H4 (cell line): ENCODE measurements at places on chromosomes 1 and 21. TPM values are rescaled to one million over a fixed set of nuclear protein-coding genes. Genes with fewer than 3 reads are reported as not detected.

Gene FOXO6
- total RNA-seq, result 0.35 and 0.45 TPM in 2 replicates

- DNase-seq, result no peak
Measured at GRCh38 chr1:231376875-231377549, 38.9 kb downstream of the SPRTN start.

Gene CHIA
- total RNA-seq, result not detected in 2 replicates

Gene ANKRD35
- total RNA-seq, result not detected in 2 replicates

DNA sequence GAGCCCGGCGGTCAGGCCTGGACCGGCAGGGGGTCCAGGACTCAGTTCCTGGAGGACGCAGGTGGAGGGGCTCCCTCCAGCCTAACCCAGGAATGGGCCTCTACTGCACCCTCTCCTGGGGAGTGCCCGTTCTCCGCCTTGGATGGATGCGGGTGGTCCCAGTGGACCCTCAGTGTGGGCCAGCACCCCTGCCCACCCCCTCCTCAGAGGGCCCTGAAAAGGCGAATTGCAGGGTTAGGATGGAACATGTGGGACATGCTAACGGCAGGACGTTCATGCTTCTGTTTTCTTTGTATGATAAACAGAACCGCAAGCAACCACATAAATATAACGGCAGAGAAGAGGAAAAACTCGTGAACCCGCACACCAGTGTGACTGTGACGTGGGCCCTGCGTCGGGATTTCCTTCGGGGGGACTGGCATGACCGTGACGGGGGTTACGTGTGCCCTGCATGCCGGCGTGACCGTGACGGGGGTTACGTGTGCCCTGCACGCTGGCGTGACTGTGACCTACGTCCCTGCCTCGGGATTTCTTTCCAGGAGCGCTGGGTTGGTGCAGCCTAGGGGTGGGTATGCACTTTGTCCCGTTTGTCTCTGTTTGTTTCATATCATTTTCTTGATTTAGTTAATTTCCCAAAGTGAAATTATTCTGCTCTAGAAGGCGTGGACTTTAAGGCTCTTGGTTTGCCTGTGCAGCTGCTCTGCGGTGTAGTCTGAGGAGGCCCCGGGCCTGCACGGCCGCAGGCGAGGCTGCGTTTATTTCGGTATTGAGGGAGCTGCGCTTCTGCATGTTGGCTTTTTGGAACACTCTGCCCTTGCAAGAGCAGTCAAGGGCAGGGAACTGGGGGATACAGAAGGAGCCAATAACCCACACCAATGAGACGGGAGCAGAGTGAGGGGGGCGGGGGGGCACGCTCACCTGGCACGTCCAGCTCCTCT is 3.1 kb downstream of the FTCD start:
- DNase-seq, result no peak

Gene NBPF4
- total RNA-seq, result not detected in 2 replicates

Gene CCDC181
- total RNA-seq, result 1.1 and 1.7 TPM in 2 replicates

DNA sequence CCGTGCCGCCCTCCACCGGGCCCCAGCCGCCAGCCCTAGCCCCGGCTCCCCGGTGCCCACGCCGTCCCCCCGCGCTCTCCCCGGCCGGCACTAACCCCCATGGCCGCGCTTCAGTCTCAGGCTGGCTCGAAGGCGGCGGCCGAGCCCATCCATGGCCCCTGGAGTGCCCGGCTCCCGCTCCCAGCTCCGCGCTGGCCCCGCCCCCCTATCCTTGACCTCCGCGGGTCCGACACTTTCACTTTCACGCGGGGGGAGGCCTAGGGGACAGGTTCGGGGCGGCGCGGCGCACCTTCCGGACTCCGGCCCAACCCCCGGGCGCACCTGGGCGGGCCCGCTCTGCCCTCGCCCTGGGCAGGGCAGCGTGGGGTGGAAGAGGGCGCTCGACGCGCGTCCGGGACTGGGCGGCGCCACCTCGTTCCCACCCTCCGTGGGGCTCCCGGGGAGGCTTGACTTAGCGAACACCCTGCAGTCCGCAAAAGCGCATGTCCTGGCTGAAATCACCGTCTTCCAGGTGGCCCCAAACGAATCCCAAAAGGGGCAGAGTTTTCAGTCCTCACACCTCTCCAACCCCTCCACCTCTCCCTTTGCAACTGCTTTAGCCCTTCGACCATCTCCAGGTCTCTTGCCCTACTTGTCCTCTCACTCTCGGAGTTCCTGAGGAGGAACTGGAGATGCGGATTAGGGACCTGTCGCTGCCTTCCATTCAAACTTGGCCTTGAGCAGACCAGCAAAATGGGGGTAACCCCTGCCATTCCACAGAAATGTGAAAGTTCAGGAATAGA is 3.9 kb upstream of the DENND2D start:
- DNase-seq, result no peak

GRCh38 chr1:44302541-44302940 is 52.5 kb downstream of the ERI3 start:
- no peak for DNase-seq

- DNase-seq, result no peak
Measured at GRCh38 chr21:28213261-28213660, 779.4 kb downstream of the LTN1 start.

Gene RGSL1
- total RNA-seq, result not detected in 2 replicates

Gene SAMSN1
- total RNA-seq, result 0.08 and 0.58 TPM in 2 replicates

DNA sequence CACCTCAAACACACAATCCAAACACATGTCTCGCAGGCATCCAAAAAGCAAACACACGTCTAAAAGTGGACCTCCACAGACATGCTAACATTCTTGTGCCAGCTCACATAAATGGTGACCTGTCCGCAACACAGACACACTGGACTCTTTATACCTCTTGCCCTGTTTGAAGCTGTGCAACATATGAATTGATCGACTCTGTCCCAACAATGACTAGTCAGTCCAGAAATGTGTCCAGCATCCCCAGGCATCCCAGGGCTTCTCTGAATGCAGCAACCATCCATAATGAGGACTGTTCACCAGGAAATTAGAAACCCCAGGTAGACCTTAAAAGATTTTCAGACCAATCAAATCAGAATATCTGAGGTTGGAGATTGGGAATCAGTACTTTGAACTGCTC is 3.2 kb downstream of the DDR2 start:
- no peak for DNase-seq

Gene KCNJ9
- total RNA-seq, result not detected in 2 replicates

DNA sequence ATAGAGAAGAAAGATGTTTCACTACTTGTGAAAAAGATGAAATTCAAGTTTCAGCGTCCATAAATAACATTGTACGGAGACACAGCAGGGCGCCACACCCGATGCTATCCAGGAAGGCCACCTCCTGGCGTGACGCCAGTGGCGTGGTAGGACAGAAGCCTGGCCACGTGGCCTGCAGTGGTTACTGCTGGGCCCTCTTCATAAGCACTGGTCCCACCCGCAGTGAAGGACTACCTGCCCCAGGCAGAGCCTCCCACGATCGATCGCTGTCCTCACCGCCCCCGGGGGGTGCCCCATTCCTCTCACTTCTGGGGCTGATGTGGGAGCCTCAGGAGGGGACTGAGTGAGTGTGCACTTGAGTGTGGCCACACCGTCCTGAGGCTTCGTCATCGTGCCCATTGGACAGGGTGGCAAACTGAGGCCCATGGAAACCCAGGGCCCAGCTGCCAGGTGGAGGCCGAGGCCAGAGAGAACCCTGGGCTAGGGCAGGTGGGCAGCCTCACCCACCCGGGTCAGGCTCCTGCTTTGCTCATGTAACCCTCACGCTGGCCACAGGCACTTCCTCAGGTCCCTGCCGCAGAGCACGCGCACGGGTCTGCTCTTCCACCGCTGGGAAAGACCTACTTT is 11.7 kb upstream of the HES5 start:
- DNase-seq, result no peak

GRCh38 chr1:18564676-18565075 is 66.0 kb upstream of the PAX7 start:
- no peak for DNase-seq

- DNase-seq, result peak; percentile 24
Measured at GRCh38 chr1:86704972-86705664, 742 bp downstream of the SH3GLB1 start.

DNA sequence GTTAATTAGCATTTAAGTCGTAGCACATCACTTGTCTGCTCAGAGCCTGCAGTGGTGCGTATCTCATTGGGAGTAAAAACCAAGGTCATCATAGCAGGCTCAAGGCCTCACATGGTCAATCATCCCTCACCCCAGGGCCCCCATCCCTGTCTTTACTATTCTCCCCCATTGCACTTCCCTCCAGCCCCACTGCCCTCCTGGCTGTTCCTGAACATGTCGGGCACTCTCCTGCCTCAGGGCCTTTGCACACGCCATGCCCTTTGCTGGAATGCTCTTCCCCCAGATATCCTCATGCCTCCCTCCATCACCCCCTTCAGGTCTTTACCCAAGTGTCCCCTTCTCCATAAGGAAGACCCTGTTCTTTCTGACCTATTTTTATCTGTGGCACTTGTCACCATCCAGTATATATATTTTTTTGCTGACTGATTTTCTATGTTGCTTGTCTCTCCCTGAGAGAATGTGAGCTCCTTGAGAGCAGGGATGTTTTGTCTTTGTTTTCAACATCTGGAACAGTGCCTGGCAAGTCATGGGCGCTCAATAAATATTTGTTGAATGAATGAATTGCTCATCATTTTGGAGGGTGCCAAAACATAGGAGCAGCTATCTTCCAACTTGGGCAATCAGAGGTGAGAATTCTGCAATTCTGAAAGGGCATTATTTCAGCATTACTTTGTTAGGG is 74.1 kb upstream of the POU3F1 start:
- DNase-seq, result no peak

Gene MCOLN3
- 0.72 and 1.4 TPM in 2 replicates for total RNA-seq

- peak; percentile 58 for DNase-seq
Measured at GRCh38 chr1:31760471-31761470, 3.4 kb downstream of the ADGRB2 start.

DNA sequence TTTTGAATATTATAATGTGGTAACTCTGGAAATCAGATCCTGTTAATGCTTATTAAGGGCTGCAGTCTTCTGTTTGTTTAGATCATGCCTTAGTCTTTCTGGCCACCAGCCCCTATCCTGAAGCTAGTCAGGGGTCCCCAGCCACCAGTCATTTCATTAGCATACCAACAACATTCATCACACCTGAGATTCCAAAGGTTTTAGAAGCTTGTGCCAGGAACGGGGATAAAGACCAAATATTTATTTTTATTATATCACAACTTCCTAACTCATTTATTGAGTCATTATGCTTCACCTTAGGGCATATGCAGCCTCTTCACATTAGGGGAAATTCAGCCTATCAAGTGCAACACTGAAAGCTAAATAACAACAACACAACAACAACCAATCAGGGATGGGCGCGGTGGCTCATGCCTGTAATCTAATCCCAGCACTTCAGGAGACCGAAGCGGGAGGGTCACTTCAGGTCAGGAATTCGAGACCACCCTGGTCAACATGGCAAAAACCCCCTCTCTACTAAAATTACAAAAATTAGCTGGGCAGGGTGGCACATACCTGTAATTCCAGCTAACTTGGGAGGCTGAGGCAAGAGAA is 2.9 kb upstream of the PSEN2 start:
- no peak for DNase-seq
